ENCODE measurements at places on chromosomes 1 and 21.

- DNase-seq = no peak
Measured at GRCh38 chr1:99370476-99370875, 106.2 kb downstream of the PLPPR4 start.

DNA sequence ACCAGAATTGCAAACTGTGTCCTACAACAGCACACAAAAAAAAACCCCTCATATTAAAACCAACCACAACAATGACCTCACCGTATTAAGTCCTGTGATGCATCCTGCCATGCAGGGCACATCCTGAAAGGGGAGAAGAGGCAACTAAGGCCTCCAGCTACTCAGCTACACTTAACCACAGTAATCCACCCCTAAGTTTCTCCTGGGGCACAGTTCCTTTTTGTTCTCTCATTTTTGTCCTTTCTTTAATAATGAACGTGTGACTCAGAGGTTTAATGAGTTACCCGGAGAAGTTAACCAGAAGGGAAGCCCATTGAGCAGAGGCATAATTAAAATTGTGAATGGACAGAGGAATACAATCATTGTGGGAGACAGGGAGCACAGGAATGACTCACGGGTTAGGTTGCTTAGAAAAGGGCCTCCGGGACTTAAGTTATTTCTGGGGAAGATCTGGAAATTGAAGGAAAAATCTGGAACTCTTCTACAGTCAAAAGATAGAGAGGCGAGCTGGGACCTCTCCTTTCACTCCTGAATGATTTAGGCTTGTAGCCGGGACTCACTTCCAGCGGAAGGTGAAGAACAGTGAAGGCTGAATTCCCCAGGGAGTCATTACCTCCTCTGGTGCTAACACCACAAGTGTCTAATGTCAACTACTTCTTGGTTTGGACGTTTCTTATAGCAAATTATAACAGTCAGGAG is 36.9 kb upstream of the HIVEP3 start:
- peak; percentile 69 for DNase-seq

- no peak for DNase-seq
Measured at GRCh38 chr1:145858238-145858900, 512 bp downstream of the PIAS3 start.

GRCh38 chr1:14255711-14256110 is 342.8 kb upstream of the KAZN start:
- no peak for DNase-seq

DNA sequence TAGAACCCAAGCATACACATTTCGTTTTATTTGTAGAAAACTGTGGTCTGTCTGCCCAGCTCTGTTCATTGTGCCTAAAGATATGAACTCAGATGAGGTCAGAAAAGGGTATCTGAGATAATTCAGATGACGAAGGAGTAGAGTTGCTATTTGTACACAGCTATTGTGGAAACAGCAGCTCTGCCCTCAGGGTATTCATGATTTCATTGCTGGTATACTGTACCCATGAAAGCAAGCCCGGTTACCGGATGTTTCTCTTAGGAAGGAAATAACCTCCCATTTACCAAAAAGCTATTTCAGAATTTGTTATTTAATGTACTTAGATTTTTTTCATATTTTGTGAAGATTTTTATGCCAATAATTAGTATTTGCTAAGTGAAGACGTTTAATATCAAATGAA is 37.8 kb downstream of the SMAP2 start:
- DNase-seq = no peak
